ENCODE measurements at places on chromosomes 2 and 18.

DNA sequence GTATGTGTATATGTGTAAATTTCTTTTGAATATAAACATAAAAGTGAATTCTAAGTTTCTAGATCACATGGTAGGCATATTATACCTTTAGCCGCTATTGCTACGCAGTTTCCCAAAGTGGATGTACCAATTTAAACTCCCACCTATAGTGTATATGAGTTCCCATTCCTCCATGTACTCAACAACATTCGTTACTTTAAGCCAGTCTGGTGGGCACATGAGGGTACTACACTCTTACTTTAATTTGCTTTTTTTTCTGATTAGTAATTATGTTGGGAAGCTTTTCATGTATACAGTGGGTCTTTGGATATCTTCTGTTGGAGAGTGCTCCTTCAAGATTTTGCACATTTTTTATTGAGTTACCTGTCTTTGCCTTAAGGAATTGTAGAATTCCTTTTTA, 683.8 kb downstream of the ERBB4 start:
- no peak for DNase-seq

- peak; percentile 11 for DNase-seq
These were observed 79.8 kb downstream of the MOGAT1 start for GRCh38 chr2:222751238-222751637.

DNA sequence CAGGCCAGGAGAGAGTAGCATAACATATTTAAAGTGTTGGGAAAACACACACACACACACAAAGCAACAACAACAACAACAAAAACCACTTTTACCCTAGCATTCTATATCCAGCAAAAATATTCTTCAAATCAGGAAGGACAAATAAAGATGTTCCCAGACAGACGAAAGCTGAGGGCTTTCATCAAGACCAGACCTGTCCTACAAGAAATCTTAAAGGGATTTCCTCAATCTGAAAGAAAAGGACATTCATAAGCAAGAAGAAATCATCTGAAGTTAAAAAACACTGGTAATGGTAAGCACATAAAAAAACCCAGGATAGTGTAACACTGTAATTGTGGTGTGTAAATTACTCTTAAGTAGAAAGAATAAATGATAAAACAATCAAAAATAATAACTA, 22.7 kb upstream of the BAZ2B start:
- DNase-seq, result no peak

GRCh38 chr2:88180605-88181240, 10.6 kb downstream of the THNSL2 start:
- DNase-seq, result no peak

Measured in hematopoietic multipotent progenitor cell (in vitro differentiated cells).